ENCODE measurements at places on chromosomes 4 and X. TPM values are rescaled to one million over a fixed set of nuclear protein-coding genes. Genes with fewer than 3 reads are reported as not detected.

PABPC1L2B gene
- not detected for total RNA-seq

BRS3 gene
- total RNA-seq: not detected

- no peak for DNase-seq
Measured at GRCh38 chrX:8627796-8628195, 104.1 kb downstream of the ANOS1 start.

DNA sequence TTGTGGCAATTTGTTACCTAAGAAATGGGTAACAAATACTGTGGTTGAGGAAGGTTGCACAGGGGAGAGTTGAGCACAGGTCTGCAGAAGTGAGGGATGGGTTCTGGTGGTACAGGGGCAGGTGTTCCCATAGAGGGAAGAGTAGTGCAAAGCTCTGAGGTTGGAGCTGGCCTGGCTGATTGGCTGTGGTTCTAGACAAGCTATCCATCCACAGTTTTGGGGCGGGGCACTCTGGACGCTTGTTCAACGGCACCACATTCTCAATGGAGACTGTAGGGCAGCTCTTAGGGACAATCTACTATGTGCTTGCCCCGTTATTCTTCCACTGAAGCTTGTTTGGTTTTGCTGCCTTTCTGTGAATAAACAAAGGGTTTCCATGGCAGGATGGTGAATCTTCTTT, 35.4 kb downstream of the NAT8L start:
- DNase-seq: no peak

- DNase-seq: no peak
Measured at GRCh38 chrX:675955-676295, 45.3 kb downstream of the SHOX start.

DNA sequence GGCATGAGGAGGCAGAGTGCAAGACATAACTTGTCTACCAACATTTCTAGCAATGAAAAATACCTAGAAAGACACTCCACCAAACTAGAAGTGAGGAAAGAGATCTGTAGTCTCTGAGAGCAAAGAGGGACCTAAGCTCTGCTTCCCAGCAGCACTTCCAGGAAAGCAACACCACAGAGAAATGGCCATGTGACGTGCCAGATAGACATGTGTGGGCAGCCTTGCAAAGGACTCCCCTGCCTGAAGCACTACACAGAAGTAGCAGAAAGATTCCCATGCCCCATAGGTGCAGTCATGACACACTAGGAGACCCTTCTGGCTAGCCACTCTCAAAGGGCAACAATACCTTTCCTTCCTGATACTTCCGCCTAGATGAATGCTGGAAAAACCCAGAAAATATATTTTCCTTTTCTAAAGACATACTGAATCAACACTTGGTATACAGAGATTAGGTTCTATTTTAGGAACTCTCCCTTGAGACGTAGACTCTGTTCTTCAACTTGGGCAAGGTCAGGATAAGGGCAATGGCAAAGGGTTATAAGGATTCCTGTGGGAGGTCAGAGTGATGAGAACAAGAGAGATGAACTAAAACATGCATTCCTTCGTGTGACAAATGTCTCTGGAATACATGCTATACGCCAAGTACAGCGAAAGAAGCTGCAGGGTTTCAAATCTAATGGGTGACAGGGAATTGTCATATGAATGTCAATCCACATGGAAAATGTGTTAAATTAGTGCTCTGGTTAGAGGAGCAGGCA, 187.5 kb upstream of the ETNPPL start:
- DNase-seq: no peak

- DNase-seq: no peak
Measured at GRCh38 chr4:152107736-152108500, 347.1 kb upstream of the GATB start.
